Left ventricle myocardium inferior (tissue), 1 donor: ENCODE measurements at places on chromosomes 5 and 9. TPM values are rescaled to one million over a fixed set of nuclear protein-coding genes. Genes with fewer than 3 reads are reported as not detected.

The CATSPER3 gene
- total RNA-seq, result 0.49 TPM

The EFNA5 gene
- 28.2 TPM for total RNA-seq

The PCDHGA7 gene
- total RNA-seq, result 5.8 TPM

- H3K27ac ChIP-seq, result no peak overlapping the region
- peak; percentile 80 for DNase-seq
- H3K4me1 ChIP-seq, result peaks cover 17% of the 10 kb centered on the region
Observed at GRCh38 chr5:168268949-168269936, 22.2 kb upstream of the WWC1 start.

- H3K27ac ChIP-seq, result no peak overlapping the region
- no peaks in the 10 kb centered on the region for H3K36me3 ChIP-seq
- no peaks in the 10 kb centered on the region for H3K27me3 ChIP-seq
Observed at GRCh38 chr5:123147741-123148140, 58.7 kb downstream of the PRDM6 start.

GRCh38 chr9:134317790-134318414 is 8.4 kb upstream of the RXRA start:
- H3K4me3 ChIP-seq, result no peak overlapping the region
- H3K27ac ChIP-seq, result no peak overlapping the region
- no peaks in the 10 kb centered on the region for H3K27me3 ChIP-seq

- H3K27ac ChIP-seq, result no peak overlapping the region
- no peak overlapping the region for H3K4me3 ChIP-seq
- H3K36me3 ChIP-seq, result no peaks in the 10 kb centered on the region
- peaks cover 5% of the 10 kb centered on the region for H3K4me1 ChIP-seq
- DNase-seq, result no peak
Observed at GRCh38 chr9:110801426-110801825, 132.8 kb downstream of the MUSK start.

DNA sequence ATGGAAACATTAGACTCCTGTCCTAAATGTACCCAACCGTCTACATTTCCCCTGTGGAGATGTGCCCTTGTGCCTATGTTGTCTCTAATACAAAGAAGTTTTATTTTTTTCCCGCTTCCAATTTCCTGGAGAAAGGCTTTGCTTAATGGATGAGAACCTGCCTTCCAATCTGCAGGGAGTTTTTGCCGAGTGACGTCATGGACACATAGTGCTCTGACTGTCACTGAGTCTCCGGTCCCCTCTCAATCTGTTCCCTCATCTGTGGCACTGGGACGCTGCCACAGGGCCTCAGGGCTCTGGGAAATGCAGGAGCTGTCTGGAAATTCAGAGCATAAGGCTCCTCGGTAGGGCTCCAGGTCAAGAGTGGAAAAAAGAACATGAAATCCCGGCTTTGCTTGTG is 144.8 kb downstream of the PDZD2 start:
- H3K36me3 ChIP-seq, result peaks cover 8% of the 10 kb centered on the region
- H3K27me3 ChIP-seq, result no peaks in the 10 kb centered on the region
- H3K4me3 ChIP-seq, result no peak overlapping the region
- H3K4me1 ChIP-seq, result peaks cover 63% of the 10 kb centered on the region

DNA sequence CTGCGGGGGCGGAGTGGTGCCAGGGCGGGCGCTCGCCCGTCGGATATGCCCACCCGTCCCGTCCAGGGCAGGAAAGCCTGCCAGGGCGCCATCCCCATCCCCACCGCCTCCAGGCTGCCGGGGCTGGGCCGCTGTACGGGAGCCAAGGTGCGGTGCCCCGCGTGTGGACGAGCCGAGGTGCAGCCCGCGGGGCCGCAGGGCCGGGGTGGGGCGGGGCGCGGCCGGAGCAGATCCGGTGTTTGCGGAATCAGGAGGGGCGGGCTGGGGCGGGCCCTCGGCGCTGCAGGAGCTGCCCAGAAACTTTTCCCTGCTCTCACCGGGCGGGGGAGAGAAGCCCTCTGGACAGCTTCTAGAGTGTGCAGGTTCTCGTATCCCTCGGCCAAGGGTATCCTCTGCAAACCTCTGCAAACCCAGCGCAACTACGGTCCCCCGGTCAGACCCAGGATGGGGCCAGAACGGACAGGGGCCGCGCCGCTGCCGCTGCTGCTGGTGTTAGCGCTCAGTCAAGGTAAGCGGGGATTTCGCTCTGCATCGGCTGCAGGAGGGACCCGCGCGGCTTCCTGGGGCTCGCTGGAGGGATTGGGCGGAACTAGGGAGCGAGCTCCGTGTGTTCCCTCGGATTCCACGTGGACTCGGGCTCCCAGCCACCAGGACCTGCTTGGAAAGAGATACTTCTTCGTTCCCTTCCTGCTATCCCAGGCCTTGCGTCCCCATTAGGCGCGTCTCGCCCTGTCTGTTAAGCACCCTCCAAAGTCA is at the start of gene ITGA2:
TSS of gene ITGA2 (plus strand) at position 328 of the 756 bp plus-strand sequence. CDS start at position 445, 117 bp downstream.
- peak; percentile 44 for DNase-seq
- peak within 1 kb of the TSS; percentile 43 for H3K27ac ChIP-seq

- H3K36me3 ChIP-seq, result no peaks in the 10 kb centered on the region
- DNase-seq, result peak; percentile 46
- peaks cover 7% of the 10 kb centered on the region for H3K4me1 ChIP-seq
- H3K4me3 ChIP-seq, result no peak overlapping the region
Observed at GRCh38 chr9:1200847-1201251, 150.7 kb downstream of the DMRT2 start.
